T-helper 1 cell treated with Interleukin-12 subunit alpha and Interleukin-12 subunit beta and Interleukin-4 antibody, amounts not matched to agents 30 ng/mL and 1 ng/mL, for 36 hours (primary cell): ENCODE measurements at places on chromosomes 2 and 18. TPM values are rescaled to one million over a fixed set of nuclear protein-coding genes. Genes with fewer than 3 reads are reported as not detected.

The EFR3B gene
- 0.07 TPM in 2 replicates for total RNA-seq

The IL1R2 gene
- 1.0 and 1.4 TPM in 2 replicates for total RNA-seq

The EN1 gene
- not detected in 2 replicates for total RNA-seq

The LRRC30 gene
- total RNA-seq = not detected in 2 replicates
